ENCODE measurements at places on chromosomes 3 and 15.

GRCh38 chr3:196142202-196142956 lies 60.5 kb upstream of the TFRC start:
- DNase-seq, result no peak

DNA sequence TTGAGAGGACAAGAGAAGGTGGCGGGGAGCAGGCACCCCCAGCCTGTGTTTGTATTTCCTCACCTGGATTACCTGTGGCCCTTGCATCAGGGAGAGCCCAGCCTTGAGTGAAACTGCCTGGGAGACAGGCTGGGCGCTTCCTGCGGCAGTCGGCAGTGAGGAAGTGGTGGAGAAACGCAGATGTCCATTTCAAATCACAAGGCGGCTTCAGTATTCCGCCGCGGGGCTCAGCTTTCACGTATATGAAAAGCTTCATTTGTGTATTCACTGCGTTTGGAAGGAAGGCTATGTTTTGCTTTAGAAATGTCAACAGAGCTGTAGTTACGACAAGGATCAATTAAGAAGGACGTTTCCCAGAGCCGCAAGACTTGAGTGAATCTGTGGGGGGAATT lies 167.4 kb upstream of the CTDSPL start:
- DNase-seq, result no peak

- DNase-seq, result no peak
Measured at GRCh38 chr3:131503320-131503635, 507 bp upstream of the MRPL3 start.

- no peak for DNase-seq
Measured at GRCh38 chr3:197567904-197568681, 12.3 kb upstream of the BDH1 start.

DNA sequence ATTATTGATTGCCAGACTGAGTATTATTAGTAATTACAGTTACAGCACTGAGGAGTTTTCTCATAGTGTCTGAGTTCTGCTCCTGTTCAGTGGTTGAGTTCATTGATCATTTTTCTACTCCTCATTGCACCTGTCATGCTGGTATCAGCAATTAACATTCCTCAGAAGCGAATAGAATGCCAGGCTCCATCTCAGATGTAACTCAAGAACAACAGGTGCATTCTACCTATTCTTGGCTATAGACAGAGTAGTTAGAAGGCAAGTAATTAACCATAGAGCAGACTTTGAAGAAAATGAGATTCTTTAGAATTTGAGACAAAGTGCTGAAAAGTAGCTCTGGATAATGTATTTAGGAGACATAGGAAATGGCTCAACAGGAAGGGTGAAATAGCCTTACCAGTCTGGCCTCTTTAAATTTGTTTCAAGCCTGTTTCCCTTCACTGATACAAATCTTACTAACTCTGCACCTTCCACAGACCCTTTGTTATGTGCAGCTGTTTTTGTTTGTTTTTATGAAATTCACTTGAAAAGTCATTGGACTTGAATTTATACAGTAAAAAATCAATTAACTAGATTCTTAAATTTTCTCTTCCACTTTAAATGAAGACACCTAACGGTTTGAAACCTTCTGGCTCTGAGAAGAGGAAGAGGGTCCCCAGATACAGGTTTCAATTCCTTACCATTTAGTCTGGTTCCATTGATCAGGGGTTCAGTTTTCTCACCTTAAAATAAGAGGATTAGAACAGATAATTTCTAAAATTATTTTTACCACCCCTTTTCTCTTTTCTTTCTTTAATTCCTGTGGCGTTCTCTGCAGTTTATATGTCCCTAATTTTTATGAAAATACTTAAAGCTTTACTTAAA lies 109.6 kb downstream of the FNDC3B start:
- no peak for DNase-seq

Data from 8988T (cell line).